ENCODE measurements at places on chromosomes 7 and 10.

DNA sequence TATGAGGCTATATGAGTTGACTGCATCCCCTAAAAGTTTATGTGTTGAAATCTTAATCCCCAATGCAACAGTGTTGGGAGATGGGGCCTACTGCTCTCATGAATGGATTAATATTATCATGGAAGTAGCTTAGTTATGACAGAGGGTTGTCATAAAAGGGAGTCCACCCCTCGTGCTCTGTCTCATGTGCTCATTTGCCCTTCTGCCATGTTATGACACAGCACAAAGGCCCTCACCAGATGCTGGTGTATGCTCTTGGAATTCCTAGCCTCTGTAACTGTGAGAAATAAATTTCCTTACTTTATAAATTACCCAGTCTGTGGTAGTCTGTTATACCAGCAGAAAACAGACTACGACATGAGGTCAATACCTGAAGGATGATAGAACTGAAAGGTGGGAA is 17.6 kb upstream of the PANK1 start:
- DNase-seq = no peak

GRCh38 chr10:3935933-3936359 is 150.9 kb upstream of the KLF6 start:
- peak; percentile 87 for DNase-seq

- DNase-seq = peak; percentile 65
Measured at GRCh38 chr7:143214789-143215679, 6.8 kb upstream of the TAS2R40 start.

DNA sequence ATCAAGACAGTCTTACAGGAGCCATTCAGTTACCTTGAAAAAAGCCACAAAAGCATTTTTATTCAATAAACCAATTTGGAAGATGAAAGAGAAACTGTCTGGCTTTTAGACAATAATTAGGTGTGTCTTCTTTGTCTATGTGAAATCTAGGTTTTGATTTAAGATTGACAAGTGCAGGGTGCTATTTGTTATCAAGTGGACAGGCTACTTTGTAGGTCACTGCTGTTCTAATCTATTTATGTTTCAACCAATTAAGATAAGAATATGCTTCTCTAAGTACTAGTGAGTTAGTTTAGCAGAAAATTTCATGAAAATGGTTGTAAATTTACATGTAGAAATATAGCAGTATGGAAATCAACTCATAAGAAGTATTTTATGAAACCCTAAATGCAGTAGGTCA is 177.5 kb downstream of the CACNA2D1 start:
- DNase-seq = no peak

DNA sequence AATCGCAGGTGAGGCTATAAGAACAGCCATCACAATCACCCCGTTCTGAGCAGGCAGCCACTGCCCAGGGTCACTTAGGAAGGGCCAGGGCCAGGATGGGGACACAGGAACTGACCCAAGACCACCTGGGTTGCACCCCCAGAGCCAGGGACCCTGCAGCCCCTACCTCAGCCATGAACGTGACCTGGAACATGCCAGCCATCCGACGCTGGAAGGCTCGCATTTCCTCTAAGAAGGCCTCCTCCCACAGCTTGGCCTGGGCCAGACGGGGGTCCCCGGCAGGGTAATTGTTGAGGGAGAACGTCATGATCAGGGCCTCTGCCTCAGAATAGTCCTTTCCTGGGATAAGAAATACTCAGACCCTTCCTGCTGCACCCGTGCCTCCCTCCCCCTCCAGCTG is 5.0 kb downstream of the NPC1L1 start:
- no peak for DNase-seq

DNA sequence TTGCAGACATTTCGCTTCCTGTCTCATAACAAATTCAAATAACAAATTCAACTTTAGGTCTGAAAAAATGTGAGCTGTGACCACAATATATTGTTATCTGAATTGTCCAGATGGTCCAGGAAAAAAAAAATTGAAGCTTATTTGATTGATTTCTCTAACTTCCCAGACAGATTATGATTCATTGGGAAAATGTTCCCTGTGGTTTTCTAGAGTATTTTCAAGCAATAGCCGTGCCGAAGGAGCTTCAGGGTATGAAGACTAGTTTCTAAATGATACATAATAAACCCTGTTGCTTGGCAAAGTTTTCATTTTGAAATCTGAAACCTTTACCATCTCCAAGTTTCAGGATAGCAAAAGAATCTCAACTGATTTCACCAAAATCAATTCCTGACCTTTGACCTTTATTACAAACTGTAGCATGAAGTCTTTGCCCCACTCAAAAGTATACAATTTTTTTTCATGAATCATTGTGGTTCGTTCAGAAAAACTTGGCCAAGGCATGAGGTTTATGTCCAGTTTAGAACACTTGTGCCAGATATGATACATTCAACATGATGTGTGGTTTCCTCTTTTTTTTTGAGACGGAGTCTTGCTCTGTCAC is 109.9 kb downstream of the JCAD start:
- DNase-seq = no peak

Measured in LNCaP clone FGC (cell line).